NCI-H446 (cell line): ENCODE measurements at places on chromosomes 7 and 10.

GRCh38 chr10:33395201-33395600 is 60.7 kb upstream of the NRP1 start:
- DNase-seq = no peak

GRCh38 chr10:60877777-60878120 is 66.2 kb downstream of the RHOBTB1 start:
- no peak for DNase-seq

DNA sequence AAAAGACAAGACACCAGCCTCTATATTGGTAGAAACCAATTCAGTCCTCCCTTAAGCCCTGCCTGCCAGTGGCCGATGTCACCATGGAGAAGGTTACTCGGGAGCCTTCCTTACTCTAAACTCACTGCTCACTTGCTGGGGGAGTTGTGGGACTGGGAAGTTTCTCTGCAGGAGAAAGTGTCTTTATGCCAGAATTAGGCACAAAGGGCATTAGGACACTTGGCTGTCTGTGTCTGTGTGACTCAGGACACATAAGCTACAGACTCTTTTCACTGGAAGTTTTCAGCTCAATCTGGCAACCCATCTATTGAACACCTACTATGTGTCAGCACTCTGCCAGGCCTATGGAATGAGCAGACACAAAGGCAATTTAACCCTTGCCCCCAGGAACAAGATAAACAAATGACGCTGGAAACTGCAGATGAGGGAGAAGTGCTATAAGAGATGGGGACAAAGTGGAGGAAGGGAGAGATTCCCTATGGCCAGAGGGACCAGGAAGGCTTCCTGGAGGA is 49.5 kb upstream of the CACUL1 start:
- DNase-seq = no peak

DNA sequence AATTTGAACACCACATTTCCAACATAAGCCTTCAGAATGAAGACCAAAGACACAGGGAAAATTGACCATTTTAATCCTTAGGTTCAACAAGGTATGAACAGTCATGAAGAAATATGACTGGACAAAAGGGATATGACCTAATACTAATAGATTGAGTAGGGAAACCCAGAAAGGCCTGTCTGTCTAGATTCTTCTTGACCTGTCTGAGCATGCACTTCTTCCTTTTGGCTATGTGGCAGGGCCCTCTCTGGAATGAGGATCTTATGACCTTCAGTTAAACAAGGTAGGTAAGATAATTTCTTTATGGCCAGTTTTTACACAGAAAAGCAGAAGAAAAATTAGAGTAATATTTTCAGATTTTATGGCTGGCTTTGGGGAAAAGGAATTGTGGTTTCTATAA is 3.0 kb upstream of the PHYHIPL start:
- no peak for DNase-seq

- DNase-seq = no peak
Measured at GRCh38 chr7:24049296-24049695, 234.7 kb upstream of the NPY start.

- no peak for DNase-seq
Measured at GRCh38 chr7:150754951-150755350, 17.7 kb downstream of the GIMAP5 start.

- DNase-seq = peak; percentile 42
Measured at GRCh38 chr7:99109108-99110051, 34.5 kb downstream of the SMURF1 start.

DNA sequence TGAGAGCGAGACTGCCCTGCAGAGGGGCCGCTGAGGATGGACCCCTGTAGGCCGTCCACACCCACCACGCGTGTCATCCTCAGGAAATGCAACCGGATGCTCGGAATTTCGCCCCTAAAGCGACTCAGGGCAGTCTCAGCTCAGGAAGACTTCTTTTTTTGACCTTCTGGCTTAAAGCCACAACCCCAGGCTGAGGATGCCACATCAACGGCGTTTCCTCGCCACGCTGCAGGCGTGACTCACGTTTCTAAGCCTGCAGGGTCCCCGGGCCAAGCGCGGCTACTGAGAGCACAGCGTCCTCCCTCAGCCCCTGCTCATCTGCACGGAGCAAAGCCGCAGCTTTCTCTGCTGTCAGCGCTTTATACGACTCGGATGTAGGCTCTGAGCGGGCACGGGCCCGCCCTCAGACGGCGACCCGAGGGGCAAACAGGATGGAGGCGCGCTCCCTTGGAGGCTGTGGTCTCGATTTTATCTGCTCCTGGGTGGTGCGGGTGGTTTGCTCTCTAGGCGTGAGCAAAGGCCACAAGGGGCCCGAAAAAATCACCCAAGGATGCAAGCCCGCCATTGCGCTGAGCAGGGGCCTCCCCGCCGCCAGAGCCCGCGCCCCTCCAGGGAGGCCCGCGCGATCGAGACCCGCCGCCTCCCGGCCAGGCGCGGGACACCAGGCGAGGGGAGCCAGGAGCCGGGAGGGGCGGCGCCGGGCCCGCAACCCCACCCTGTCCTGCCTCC is 726 bp upstream of the INSIG1 start:
- DNase-seq = peak; percentile 49

GRCh38 chr7:123598657-123599056 is 3.0 kb upstream of the ASB15 start:
- DNase-seq = no peak

DNA sequence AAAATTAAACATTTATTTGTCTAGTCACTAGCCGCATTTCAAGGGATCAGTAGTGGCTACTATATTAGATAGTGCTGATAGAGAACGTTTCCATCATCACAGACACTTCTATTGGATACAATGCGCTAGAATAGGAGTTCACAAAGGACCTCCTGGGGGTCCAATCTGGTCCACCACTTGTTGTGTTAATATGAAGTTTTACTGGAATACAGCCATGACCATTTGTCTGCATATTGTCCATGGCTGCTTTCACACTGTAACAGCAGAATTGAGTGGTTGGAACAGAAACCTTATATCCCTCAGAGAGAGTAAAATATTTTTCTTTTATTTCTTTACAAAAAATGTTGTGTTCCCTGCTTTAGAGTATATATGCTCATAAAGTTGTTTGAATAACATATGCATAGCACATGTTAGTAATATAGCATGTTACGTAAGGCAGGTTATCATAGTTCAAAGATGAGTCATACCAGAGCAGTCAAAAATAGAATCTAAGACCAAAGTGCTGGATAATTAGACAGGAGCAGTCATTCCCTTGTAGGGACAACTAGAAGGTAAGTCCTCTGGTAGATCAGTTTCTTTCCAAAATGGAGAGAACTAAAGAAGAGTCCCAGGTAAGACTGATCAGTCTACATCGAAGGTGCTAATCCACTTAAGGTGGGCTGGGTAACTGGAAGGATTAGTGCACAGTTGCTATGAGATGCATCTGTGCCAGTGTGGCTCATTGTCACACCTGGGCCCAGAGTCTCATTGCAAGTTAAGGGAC is 14.9 kb downstream of the BZW2 start:
- DNase-seq = no peak

GRCh38 chr7:128192497-128193142 is 48.5 kb upstream of the LEP start:
- DNase-seq = no peak

DNA sequence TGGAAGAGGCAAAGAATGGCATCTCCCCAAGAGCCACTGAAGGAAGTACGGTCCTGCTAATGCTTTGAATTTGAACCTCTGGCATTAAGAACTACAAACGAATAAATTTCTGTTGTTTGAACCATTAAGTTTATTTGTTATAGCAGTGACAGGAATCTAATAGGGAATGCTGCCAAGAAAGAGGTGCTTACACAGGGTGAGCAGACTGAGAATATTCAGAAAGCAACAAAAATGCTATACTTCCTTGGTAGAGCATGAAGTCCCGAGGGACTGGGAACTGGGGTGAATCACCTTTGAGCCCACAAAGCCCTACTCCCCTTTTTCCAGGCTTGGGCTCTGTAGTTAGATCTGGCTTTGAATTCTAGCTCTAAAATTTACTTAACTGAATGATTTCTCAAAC is 45.0 kb downstream of the PANK1 start:
- DNase-seq = no peak

DNA sequence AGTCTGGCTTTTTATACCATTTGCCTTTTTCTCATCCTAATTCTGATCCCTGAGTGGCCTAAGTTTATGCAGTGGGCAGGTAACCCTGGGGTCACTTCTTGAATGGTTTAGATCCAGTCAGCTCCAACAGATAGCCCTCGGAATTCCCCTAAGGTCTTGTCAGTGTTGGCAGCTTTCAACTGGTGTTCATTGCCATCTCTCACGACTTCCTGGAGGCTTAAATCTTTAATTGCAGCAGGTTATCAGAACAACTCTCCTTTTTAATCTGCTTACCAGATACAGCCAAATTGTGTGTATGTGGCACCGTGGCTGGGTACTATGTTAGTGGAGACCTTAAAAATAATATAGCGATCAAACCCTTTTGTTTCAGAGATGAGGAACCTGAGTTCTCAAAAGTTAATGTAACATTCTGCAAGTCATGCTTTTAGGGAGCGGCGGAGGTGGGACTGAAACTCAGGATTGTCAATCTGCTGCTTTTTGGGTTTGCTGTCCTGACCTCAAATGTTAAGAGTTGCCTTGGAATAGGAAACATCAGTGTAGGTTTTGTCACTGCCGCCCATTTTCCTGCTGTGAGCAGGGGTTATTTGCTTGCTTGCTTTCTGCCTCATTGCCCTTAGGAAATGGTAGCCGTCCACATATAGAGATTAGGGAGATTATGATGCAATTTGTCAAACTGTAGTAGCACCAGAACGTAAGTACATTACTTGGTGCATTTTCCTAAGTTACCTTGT is 818 bp downstream of the DLD start:
- no peak for DNase-seq

- DNase-seq = no peak
Measured at GRCh38 chr7:140767418-140767817, 70.9 kb downstream of the NDUFB2 start.

GRCh38 chr7:140015471-140015970 is 47.2 kb downstream of the PARP12 start:
- DNase-seq = no peak

DNA sequence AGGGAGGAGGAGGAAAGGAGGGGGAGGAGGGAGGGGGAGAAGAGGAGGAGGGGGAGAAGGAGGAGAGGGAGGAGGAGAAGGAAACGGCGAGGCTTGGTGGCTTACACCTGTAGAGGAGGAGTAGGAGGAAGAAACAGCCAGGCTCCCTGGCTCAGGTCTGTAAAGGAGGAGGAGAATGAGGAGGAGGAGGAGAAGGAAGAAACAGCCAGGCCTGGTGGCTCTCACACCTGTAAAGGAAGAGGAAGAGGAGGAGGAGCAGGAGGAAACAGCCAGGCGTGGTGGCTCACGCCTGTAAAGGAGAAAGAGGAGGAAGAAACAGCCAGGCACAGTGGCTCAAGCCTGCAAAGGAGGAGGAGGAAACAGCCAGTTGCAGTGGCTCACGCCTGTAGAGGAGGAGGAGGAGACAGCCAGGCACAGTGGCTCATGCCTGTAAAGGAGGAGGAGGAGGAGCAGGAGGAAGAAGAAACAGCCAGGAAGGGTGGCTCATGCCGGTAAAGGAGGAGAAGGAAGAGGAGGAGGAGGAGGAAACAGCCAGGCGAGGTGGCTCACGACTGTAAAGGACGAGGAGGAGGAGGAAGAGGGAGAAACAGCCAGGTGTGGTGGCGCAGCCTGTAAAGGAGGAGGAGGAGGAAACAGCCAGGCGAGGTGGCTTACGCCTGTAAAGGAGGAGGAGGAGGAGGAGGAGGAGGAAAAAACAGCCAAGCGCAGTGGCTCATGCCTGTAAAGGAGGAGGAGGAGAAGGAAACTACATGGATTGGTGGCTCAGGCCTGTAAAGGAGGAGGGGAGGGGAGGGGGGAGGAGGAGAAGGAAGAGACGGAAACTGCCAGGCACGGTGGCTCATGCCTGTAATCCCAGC is 14.9 kb upstream of the CRCP start:
- DNase-seq = no peak

GRCh38 chr10:30386801-30387588 is 37.9 kb upstream of the MTPAP start:
- DNase-seq = no peak

GRCh38 chr10:33335551-33335800 is 1.0 kb upstream of the NRP1 start:
- no peak for DNase-seq

DNA sequence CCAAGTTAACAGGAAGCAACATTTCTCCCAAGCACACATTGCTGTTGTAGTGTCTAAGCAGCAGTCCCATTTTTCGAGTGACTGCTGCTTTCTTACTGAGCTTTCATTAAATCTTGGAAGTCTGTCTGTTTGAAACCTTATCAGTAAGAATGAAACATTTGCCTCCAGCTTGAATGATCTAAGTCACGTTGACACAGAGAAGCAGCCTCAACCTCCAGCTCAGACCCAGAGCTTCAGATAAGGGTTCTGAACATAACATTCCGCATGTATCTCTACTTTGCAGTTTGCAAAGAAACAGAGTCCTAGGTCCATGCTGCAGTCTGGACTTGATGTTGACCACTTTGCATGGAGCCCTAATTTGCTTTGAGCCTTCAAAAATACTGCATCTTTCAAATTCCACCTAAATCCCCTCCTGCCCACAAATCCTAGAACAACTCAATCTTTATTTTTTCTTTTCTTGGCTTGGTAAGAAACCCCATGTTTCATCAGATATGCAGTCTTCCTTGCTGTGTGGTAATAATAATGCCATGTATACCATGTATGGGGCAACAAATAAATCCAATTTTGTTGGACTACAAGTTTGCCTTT is 698.7 kb upstream of the IGFBP3 start:
- DNase-seq = no peak

GRCh38 chr10:63240807-63241206 is 107.7 kb downstream of the NRBF2 start:
- DNase-seq = no peak

- peak; percentile 54 for DNase-seq
Measured at GRCh38 chr7:109549471-109550193, 980.0 kb downstream of the DNAJB9 start.

DNA sequence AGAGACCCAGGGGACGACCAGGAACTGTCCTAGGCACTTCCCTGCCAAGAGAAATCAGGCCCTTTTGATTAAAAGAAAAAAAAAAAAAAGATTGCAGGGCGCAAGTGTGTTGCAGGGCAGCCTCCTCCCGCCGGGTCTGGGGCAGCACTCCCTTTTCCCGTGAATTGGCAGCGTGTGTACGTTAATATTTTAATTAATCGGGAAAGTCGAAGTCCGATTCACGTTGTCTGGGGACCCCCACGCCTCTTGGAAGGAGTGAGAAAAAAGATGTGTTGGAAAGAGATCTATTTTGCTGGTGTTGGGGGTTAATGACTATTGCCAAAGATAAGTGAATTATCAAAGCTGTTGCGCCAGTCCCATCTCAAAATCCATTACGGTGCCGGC is 1.3 kb upstream of the EBF3 start:
- no peak for DNase-seq
